ENCODE measurements at places on chromosomes 12 and 14.

GRCh38 chr12:58081488-58081887 lies 140.1 kb downstream of the ATP23 start:
- DNase-seq: no peak

GRCh38 chr12:130281153-130281799 lies 56.4 kb upstream of the PIWIL1 start:
- DNase-seq: peak; percentile 32

DNA sequence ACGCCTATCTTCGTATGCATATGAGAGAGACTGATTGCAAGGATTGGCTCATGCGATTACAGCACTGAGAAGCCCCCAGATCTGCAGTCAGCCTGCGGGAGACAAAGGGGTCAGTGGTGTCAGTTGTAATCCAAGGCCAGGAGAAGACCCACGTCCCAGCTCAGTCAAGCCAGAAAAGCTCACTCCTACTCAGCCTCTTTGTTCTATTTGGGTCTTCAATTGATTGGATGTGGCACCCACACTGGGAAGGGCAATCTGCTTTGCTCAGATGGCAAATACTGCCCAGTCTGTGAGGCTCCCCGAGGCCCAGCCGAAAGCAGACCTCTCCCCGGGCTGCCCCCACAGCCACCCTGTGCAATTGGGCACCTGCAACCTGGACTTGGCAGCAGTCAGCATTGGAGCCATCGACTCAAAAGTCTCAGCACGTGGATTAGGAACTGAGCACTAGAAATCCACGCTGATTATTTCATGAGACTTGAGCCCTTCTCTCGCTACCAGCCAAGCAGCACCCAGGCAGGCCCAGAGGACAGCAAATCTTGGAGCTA lies 39.6 kb upstream of the TMEM179 start:
- no peak for DNase-seq

DNA sequence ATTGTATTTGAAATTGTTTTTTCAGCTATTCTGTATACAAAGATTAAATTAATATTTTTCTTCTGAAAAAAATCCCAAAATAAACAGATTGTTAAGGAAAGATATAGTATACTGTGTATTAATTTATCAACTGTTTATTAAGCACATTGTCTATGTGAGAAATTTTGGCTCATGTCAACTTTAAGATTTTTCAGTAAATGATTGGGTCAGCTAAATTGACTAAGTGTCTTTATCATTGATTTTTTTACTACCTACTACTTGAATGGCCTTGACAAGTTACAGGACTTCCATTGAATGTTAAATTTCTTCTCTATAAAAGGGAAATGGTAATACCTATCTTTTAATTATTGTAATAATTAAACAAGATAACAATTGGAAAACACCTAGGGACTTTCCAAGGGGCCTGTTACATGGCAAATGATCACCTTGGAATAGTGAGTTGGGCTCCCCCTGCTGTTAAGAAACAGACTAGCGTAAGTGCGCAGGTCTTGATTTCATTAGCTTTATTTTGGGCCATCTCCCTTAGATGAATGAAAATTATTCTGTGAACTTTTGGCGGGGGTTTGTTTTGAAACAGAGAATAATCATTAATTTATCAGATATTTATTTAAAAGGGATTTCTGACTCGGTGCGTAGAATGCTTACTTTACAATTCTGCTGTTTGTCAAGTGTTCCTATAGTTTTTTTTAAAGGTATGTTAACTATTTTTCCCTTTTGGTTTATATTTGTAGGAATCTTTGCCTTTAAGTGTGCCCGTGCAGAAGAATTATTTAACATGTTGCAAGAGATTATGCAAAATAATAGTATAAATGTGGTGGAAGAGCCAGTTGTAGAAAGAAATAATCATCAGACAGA lies 14.5 kb upstream of the CCT2 start:
- peak; percentile 63 for DNase-seq

GRCh38 chr14:66444271-66444927 lies 41.8 kb upstream of the CCDC196 start:
- DNase-seq: no peak
